ELF-1 (cell line): ENCODE measurements at places on chromosomes 12 and 14.

DNA sequence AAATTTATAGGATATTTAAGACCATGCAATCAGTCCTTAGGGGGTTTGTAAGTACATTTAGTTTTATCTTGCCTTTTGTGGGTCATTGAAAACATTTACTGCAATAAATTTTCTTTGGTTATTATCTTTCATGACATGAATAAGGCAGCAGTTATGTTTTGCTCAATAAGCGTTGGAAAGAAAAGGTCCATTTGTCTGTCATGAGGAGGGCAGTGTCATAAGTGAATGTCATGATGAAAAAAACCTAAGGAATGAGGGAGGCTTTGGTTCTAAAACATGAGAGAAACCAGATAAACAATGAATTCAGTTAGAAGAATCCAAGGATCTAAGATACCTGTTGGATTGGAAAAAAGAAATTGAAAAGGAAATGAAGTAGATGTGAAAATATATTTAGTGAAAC, 209.4 kb downstream of the NAV3 start:
- DNase-seq, result no peak

GRCh38 chr14:20262642-20263128, 23.6 kb downstream of the OR11H4 start:
- peak; percentile 8 for DNase-seq

DNA sequence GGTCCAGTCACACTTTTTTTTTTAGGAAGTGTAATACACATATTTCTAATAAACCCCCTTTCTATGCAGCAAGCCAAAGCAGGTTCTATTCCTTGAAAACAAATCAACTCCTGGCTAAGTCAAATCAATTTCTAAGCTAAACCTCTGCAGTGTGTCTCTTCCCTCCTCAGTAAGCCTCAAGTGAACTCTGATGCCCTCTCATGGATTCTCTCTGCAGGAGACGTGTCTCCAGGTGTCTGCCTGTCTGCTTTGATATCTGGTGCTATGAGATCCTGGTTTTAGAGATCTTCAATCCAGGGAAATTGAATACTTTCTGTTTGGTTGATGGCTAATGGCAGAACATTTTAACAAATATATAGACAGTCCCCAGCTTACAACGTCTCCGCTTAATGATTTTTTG, 791.7 kb downstream of the AACS start:
- no peak for DNase-seq

DNA sequence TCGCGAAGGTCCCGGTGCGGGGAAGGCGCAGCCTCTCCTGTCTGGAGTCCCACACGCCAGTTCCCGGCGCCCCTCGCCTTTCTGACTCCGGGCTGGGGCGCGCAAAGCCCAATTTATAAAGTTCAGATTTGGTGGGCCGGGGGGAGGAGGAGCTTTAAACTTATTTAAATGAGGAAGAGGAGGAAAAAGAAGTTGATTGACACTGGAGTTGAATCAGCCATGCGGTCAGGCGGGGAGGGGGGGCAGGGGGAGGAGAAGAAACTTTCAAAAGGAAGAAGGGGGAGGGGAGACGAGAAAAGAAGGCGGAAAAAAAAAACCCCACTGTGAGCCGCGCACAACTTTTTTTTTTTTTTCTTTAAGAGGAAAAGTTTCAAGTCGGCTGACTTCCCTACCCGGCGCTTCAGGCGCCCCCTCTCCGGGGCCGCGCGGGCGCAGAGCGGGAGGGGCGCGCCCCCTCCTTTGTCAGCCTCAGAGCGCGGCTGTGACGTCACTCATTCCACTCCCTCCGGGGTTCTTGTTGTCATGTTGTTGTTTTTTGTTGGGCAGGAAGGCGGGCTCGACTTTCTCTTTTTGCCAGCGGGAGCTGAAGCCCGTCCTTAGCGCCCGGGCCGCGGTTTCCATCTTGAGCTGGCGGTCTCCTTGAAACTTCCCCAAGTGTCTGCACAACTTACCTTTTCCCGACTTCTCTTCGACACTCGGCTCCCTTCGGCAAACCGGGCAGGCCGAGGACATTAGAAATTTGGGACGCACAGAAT, at the start of gene ZFP36L1:
ZFP36L1 (minus strand) TSS at position 89 of the 755 bp plus-strand sequence. CDS start 129 bp downstream, outside the sequence.
- peak; percentile 99 for DNase-seq

DNA sequence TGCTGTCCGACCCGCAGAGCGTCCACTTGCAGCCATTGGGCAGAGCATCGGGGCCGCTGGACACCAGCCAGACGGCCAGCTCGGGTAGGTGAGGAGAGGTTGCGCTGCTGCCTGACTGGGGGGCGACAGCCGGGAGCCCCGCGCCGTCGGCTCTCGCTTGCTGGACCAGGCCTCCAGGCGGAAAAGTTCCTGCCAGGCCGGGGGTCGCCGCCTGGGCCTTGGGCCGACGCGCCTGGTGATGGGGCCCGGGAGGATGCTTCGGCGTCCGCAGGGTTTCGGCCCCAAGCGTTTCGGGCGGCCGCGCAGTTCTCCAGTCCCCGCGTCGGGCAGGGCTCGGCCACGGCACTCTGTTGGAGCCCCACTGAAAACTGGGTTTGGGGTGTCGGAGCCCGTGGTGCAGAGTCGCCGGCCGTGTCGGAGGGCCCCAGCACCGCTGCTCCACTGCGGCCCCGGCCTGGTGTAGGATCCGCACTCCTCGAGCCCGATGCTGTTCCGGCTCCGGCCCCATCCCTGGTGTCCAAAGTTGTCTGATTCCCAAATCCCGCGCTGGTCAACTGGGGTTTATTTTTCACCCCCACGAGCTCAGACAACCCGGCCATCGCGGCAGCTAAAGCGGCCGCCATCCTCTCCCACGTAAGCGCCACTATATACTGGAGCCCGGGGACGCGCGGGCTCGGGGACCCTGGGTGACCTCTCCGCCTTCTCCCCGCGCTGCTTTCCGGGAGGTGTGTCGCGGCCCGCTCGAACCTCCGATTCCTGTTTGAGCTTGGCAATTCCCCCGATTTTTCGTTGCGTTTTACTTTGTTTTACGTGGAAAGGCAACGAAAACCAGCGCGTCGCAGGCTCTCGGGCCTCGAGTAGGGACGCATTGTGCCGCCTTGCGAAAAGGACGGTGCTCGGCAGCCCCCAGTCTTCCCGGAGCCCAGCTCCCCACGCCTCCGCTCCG, 872 bp downstream of the VSX2 start:
- peak; percentile 53 for DNase-seq

DNA sequence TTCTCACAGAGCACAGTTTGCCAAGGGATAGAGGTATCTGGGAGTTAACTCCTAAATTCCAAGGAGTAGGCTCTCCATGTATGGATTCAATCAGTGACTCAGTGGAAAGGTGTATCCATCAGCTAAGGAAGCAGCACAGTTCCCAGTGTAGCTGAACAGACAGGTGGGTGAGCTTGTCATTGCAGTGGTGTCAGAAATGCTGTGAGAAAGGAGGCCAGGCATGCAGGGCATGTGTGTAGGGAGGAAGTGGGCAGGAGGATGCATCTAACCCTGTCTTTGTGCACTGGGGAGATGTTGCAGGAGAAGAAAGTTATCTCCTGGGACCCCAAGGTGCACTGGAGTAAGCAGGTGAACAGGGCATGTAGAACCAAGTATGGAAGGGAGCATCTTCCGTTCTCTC, 539.0 kb downstream of the VRK1 start:
- no peak for DNase-seq
